Mesenchymal stem cell (in vitro differentiated cells and primary cell): ENCODE measurements at places on chromosomes 7 and 10.

- no peak for DNase-seq
These were observed 80.2 kb downstream of the KMT2C start for GRCh38 chr7:152355474-152356057.

- no peak for DNase-seq
These were observed 13.4 kb downstream of the CUBN start for GRCh38 chr10:17116193-17116592.

- DNase-seq, result no peak
These were observed 10.3 kb upstream of the DNAAF5 start for GRCh38 chr7:716222-716621.

DNA sequence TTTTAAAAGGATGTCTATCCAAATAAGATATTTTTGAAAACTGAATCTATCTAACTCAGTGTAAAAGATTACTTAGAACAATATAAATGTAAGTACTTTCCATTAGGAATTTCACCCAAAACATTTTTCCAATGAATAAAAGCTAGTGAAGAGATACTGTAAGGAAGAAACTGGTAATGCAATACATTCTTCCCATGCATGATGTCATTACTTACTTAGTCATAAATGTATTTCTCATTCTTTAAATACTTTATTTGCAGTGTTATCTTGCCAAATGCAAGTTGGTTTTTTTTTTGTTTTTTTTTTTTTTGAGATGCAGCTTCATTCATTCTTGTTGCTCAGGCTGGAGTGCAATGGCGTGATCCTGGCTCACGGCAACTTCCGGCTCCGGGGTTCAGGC is 265.6 kb downstream of the PHF14 start:
- DNase-seq, result peak; percentile 34

DNA sequence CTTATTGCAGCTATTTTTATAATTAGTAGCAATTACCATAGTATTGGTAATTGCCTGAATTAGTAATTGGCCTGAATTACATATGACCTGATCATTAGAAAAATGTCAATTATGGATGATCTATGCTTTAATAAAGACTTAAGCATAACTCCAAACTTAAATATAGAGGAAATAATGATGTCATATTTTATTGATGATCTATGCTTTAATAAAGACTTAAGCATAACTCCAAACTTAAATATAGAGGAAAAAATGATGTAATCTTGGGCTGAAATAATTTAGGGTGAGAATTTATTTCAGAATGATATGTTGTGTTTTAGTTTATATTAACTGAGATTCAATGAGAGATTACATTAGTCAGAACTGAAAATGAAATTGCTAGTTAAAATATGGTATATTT is 266.0 kb upstream of the DKK1 start:
- no peak for DNase-seq

DNA sequence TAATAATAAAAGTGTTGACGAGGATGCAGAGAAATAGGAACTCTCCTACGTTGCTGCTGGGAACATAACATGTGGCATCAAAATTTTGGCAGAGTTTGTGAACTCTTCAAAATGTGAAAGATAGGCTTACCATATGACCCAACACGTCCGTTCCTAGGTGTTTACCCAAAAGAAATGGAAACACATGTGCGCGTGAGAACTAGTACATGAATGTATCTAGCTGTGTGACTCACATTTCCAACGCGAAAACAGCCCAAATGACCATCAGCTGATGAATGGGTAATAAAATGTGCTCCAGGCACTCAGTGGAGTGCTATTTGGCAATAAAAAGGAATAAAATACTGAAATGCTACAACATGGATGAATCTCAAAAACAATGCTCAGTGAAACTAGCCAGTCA is 10.4 kb upstream of the ELFN1 start:
- DNase-seq, result peak; percentile 9

DNA sequence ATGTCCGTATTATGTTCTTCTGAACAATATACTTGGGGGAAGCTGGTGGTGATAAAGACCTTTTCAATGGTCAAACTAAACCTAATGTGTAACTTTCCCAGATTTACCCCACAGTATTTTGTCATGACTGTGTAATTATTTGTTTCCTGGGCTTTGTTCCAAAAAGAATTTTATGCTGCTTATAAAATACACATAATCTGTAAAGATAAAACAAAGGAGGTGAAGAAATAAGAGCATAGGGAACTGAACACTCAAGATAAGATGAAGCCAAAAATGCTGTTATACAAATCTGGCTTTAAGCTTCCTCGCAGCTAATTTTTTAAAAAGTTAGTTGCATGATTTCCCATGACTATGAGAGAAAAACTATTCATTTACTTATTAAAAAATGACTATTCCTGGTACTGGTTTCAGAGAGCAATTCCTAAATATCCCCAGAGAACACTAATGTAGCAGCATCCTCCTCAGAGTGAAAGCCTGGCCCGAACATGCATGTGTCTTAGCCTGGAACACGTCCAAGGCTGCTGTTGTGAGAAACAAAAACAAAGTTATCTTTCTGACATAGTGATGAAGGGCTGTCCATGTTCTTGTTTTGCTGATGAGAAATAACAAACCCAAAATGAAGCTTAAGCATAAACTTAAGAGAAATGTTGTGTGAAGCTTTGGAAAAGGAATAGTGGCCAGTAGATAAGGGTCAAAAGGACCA is 33.9 kb downstream of the MALSU1 start:
- DNase-seq, result peak; percentile 72

GRCh38 chr7:130921391-130922180 is 187.6 kb upstream of the KLF14 start:
- no peak for DNase-seq

GRCh38 chr7:513521-514166 is 6.0 kb downstream of the PDGFA start:
- peak; percentile 28 for DNase-seq

DNA sequence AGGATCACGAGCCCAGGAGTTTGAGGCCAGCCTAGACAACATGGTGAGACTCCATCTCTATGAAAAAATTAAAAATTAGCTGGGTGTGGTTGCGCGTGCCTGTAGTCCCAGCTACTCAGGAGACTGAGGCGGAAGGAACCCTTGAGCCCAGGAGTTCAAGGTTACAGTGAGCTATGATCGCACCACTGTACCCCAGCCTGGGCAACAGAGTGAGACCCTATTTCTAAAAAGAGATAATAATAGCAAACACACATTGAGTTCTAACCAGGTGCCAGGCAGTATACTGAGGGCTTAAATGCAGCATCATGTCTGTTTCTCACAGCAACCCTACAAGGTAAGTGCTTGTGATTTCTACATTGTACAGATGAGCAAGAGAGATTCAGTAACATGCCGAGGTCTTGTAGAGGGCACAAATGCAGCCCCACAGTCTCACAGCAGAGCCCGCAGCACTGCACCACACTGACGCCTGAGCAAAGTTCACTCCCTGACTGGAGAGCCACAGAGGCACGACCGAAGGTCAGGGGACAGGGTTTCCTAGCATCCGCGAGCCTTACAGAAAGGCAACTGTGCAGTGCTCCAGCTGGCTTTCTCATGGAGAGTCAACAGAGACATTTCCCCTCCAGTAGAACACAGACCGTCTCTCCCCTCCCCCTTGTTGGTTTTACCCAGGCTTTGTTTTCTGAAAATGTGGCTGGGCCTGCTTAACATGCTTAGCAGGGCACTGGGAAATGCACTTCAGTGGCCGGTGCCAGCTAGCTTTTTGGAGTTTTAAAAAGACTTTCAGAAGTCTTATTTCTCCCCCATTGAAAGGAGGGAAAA is 36.5 kb downstream of the PDSS1 start:
- no peak for DNase-seq

DNA sequence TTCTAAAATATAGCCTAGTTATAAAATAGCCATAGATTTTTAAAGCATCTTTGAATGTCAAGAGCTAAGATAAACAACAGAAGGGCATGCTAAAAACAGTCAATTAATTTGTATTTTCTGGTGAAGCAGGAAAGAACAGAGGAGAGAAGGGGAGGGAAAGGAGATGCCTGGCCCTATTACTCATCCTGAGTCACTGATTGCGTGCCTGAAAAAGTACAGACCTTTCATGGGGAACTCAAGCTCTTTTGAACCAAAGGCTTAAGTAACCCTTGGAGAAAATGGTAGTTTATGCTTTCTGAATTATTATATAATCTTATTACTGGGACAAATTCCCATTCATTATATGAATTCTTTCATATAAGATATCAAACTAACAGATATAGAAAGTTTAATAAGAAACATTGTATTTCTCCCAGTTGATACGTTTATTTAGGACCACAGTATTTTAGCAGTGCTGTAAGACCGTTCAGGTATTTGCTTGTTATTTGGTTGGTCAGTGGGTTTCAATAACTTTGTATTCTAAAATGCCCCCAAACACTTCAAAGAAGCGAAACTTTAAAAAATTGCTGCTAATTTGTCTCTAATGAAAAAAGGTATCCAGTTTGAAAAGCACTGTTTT is 151.3 kb downstream of the HGF start:
- DNase-seq, result peak; percentile 97

DNA sequence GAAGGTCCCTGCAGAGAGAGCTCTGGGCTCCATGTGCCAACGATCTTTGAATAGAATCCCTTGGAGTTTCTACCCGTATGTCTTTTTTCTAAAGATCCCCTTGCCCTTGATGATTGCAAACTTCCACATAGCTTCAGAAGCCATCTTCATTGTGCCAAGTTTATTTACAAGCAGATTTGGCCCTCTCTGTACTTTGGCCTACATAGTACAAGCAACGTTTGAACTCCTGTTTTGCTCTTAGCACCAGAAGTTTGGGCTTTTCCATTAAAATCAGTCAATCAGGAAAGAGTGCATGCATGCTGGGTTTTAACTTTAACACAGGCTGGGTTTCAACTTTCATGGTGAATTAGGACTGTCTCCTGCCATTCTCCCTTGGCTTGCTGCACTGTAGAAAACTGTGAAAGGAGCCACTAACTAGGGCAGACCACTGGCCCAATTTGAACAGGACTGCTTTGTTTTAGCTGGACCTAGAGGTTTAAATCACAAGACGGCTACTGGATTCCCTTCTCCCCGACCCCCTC is 557.6 kb upstream of the GALNT17 start:
- no peak for DNase-seq

DNA sequence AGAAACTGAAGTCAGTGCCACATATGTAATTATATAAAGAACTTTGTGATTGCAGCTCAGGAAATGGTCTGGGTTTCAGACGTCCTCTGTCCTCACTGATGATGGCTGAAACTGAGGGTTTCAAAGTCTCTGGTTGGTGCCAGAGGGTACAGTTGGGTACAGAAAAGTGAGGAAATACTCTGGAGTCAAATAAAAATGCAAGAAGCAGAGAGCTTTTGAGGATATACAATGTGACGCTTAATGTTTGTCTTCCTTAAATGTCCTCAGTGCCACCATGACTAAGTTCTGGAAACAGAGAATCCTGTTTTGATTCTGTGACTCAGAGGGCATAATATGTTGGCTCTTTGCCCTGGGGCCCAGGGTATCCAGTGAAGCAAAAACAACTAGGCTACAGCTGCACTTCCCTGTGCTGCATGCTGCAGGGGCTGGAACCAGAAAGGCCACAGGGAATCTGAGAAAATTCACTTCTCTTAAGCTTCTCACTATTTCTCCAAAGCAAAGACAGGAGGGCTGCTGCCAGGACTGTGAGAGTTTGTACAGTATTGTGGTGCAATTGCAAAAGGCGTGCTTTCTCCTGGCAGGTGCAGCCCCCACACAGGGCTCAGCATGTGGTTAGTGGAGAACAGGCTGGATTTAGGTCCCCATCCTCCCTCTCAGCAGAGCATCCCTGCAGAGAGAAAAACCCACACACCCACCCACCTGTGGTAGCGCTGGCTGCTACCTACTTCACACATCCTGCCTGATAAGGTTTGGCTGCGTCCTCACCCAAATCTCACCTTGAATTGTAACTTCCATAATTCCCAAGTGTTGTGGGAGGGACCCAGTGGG is 169.5 kb upstream of the SVIL start:
- DNase-seq, result peak; percentile 93

DNA sequence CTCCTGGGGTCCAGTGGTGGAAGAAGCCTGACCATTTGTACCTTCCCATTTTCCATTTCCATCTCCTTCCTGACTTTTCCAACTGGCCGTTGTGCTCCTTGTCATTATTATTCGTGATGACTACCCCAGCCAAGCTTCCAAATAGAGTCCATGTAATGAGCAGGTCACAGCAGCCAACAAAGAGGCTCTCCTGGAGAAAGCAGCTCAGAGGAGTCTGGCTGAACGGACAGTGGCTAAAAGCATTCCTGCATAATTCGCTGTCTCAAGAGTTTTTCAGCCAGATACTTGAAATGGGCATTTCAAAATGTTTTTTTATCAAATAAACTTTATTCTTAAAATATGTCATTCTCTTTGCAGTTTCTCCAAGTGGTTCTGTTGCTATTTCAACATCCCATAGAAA is 458.6 kb downstream of the INHBA start:
- DNase-seq, result no peak

DNA sequence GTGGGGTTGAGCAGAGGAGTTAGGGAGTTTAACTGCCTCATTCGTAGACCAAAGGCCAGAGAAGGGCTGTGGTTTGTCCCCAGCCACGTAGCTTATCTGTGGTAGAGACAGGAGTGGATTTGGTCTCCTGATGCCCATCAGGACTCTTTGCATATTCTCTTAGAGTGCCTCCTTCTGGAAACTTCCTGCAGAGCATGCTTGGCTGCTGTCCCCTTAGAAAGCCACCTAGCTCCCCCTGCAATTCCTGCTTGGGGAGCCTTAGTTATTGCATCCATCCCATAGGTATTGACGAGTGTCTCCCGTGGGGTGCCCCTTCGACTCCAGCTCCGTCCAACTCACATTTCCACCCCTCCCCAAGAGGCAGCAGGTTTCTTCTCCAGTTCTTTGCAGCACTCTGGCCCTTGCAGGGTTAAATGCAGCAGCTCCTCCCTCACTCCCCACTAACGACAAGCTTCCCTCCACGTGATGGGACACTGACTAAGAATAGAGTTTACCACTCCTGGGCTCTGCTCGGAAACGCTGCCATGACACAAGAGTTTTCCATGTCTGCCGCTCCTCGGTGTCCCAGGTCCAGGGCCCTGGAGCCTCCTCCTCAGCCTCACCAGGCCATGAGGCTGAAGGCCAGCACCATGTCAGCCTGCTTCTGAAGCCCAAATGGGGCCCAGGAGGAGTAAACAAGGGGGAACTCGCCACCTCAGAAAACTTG is 147.8 kb upstream of the UNC5B start:
- DNase-seq, result peak; percentile 32

GRCh38 chr10:119747940-119748339 is 22.1 kb downstream of the INPP5F start:
- no peak for DNase-seq

DNA sequence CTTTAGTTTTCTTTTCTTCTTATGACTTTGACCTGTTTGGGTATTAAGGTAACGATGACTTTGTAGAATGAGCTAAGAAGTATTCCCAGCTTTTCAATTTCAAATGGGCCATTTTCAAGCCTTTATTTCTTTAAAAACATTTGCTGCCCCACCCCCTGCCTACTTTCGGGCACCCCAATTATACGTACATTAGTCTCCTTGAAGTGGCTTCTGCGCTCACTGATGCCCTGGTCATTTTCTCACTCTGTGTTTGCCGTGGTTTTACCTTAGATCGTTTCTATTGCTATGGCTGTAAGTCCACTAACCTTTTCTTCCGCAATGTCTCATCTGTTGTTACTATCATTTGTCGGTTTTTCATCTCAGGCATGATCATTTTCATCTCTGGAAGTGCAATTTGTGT is 24.9 kb downstream of the FOXL3 start:
- DNase-seq, result no peak
